ENCODE measurements at places on chromosomes 5 and 9. TPM values are rescaled to one million over a fixed set of nuclear protein-coding genes. Genes with fewer than 3 reads are reported as not detected.

The PCDHB2 gene
- total RNA-seq, result 3.4 TPM

The PCDHGA9 gene
- 12.5 TPM for total RNA-seq

The DNAI1 gene
- total RNA-seq, result not detected

The ADAM19 gene
- 49.8 TPM for total RNA-seq

The PCA3 gene
- total RNA-seq, result 0.26 TPM

The CMYA5 gene
- 25.4 TPM for total RNA-seq

The MAMDC2 gene
- total RNA-seq, result 52.0 TPM

The COL23A1 gene
- 0.90 TPM for total RNA-seq

The WHRN gene
- total RNA-seq, result 2.4 TPM

The FOXD4L4 gene
- not detected for total RNA-seq

The IFNA13 gene
- not detected for total RNA-seq

The KIF12 gene
- total RNA-seq, result 0.42 TPM

The RNF20 gene
- total RNA-seq, result 33.2 TPM

The FAM169A gene
- 9.0 TPM for total RNA-seq

The GMCL2 gene
- 0.16 TPM for total RNA-seq

The IL9 gene
- total RNA-seq, result not detected

The FAM114A2 gene
- total RNA-seq, result 65.1 TPM

The PTPN3 gene
- 4.2 TPM for total RNA-seq

The BASP1 gene
- 41.0 TPM for total RNA-seq

The SLC25A2 gene
- 0.69 TPM for total RNA-seq

The HTR4 gene
- 0.26 TPM for total RNA-seq

The GABRA6 gene
- not detected for total RNA-seq

The ACSL6 gene
- 2.3 TPM for total RNA-seq

The CTSL gene
- 85.7 TPM for total RNA-seq

The C1QTNF2 gene
- 17.1 TPM for total RNA-seq

The MLANA gene
- total RNA-seq, result not detected

The TMEM171 gene
- total RNA-seq, result not detected

The CAMK2A gene
- total RNA-seq, result 1.8 TPM

The ZNF483 gene
- 19.0 TPM for total RNA-seq

The FAXDC2 gene
- 28.2 TPM for total RNA-seq

The RASEF gene
- 10.9 TPM for total RNA-seq

The ZDHHC11B gene
- total RNA-seq, result 1.4 TPM

The IFNK gene
- total RNA-seq, result not detected

The SPATA31D3 gene
- not detected for total RNA-seq

The LECT2 gene
- not detected for total RNA-seq

The SCGB3A2 gene
- not detected for total RNA-seq

The C5orf46 gene
- total RNA-seq, result 1.3 TPM

The C1QTNF3 gene
- total RNA-seq, result 87.9 TPM

The CCDC180 gene
- 10.0 TPM for total RNA-seq

The NPR3 gene
- 21.7 TPM for total RNA-seq

The MYMK gene
- total RNA-seq, result 1.2 TPM

The PHF24 gene
- 0.69 TPM for total RNA-seq

All from urinary bladder (tissue), 4 donors.